ENCODE measurements at places on chromosomes 5 and 9.

DNA sequence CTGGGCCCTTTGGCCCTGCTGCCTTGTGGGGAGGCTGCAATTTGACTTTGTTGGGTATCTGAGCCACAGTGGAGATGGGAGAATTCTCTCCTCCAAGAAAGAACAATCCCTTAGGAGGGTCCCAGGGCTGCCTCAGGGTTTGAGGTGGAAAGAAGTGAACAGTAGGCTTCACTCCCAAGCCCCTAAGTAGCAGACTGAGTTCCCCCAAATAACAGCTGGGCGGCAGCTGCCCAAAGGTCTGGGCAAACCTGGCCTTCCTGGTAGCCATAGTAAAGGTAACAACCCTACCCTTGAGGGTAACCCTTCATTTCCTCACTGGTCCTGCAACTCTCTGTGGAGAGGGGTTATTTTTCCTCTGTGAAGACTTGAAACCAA, 746 bp downstream of the RGS3 start:
- no peak for DNase-seq

DNA sequence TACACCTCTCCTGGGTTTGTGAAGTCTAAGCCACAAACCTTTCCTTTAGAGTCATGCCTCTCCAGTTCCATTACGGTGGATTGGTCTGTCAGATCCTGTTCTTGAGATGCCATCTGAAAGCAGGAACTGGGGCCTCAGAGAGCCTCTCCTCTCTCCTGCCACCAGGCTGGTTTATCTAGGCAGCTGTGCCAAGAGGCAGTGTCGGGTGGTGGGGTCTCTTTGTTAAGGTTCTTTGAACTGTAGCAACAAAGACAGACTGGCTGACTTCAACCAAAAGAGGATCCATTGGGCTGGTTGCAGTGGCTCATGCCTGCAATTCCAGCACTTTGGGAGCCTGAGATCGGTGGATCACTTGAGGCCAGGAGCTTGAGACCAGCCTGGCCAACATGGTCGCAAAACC, 66.0 kb upstream of the ANGPTL2 start:
- no peak for DNase-seq

DNA sequence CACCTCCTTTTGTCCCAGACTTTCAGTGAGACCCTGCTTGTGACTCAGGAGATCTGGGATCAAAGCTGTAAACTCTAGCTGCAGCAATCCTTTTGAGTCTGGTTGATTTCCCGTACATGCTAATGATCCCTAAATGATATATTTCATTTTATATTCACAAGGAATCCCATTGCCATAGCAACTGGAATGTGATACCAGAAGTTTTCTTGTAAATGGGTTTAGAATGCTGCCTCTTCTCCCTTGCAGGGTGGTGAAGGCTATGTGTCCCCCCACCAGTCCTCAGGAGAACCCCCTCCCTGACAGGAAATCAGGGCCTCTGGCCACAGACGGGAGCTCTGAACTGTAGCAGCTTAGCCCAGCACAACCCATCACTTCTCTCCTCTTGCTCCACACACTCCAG, 215.0 kb downstream of the FSTL4 start:
- no peak for DNase-seq

DNA sequence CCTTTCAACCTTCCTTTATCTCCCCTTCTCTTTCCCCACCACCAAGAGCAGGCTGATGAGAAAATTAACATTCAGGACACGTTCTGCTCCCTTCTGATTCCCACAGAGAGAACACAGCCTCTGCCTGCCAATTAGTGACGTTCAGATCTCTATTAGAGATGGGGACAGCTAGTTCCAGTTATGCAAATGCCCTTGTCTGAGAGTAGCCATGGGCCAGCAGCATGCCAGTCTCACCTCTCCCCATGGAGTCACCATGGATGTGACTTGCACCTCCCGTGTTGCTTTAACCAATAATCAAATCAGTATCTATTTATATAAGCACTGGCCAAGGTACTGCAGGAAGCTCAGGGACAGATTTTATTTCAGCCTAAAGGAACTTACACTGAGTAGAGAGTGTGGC, 61.3 kb downstream of the KCNIP1 start:
- no peak for DNase-seq

DNA sequence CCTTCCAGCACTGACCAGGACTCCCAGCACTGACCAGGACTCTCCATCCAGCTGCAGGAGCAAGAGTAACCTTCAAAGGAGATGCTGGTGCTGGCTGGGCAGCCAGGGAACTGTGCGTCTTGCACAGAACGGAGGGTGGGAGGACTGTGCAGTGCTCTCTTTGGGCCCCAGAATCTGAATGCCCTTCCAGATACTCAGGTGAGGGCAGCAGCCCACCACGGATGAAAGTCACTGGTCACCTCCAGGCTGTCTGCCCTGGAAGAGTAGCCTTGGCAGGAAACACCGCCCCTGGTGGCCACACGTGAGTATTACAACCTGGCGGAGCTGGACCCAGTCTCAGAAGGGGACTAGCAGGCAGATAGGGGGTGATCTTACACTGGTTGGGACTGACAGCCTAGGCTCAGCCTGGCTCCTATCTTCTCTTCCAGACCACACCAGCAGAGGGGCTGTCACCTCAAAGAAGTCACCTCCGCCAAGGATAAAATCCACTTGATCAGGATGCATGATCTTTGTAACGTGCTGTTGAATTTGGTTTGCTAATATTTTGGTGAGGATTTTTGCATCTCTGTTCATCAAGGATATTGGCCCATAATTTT, 4.8 kb upstream of the SARDH start:
- peak; percentile 84 for DNase-seq

GRCh38 chr5:113546703-113547183, 33.2 kb downstream of the YTHDC2 start:
- DNase-seq: no peak

GRCh38 chr9:77554586-77555105, 93.5 kb downstream of the GNA14 start:
- DNase-seq: no peak

DNA sequence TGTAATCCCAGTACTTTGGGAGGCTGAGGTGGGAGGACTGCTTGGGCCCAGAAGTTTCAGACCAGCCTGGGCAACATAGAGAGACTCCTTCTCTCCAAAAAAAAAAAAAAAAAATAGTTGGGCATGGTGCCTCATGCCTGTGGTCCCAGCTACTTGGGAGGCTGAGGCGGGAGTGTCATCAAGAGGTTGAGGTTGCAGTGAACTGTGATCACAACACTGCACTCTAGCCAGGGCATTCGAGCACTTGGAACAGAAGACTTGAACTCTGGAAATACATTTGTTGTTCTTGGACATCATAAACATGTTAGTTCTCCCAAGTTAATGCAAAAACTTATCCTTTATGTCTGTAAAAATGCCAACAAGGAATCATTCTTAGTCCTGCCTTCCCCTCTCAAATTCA, 29.6 kb downstream of the EHMT1 start:
- DNase-seq: no peak

DNA sequence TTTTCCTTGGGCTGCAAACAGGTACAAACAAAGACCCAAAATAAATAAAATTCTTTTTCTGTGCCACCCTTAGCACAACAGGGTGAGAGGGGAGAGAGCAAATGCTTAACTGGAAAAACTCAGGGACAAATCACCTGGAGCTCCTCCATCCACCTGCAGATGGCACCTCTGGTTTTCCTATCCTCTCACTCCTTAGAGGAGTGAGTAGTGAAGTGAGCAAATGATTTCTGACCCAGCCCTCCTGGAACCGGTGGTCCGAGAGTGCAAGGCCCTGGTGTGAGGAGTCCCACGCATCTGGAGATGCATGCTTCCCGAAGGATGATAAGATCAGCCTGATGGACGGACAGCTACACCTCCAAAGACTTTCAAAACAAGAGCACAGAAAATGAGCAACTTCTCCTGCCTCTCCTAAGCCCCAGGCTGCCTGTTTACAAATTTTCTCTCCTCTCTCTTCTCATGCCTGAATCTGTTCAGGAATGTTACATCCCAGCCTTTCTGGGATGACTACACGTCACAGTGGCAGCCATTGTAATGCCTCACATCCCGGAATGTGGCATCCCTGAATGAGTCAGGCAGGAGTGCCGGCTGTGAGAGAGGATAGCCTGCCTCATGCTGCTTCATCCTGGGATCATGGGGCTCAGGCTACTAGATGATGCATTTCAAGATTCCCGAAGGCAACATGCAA, 86.4 kb downstream of the ADRB2 start:
- no peak for DNase-seq

GRCh38 chr9:137095664-137096517, 9.1 kb downstream of the MAN1B1 start:
- DNase-seq: peak; percentile 53

GRCh38 chr5:149957855-149958254, 2.7 kb upstream of the SLC26A2 start:
- DNase-seq: no peak

- DNase-seq: no peak
These were observed 55.0 kb downstream of the FNBP1 start for GRCh38 chr9:129987941-129988340.

GRCh38 chr5:150999704-151000442, 20.5 kb upstream of the GPX3 start:
- no peak for DNase-seq

DNA sequence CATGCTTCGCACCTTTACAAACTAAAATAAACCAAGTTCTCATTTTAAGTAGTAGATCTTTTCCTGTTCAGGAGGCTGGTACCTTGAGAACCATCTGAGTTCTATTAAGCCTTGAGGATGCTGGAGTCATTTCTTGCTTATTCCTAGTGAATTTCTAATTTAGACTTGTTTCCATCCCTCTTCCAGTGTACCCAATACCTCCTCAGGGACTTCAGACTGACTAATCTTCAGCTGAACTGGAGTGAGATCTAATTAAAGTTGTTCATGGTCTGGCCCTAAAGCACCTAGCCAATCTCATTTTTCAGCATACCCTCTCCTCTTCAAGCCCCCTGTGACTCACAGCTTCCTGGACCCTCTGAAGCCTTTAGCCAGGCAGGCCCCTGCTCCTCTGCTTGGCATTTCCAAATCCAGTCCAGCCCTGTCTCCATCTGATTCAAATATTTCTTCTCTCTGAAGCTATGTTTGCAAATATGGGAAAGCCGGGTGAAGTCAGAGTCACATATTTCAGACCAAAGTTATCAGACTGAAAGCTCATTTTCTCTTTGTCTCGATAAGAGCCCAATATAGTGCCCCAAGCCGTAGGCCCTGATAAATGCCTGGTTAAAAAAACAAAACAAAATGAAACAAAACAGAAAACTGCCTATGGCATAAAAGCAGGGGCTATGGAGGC, 19.4 kb upstream of the TNFSF15 start:
- DNase-seq: no peak

- DNase-seq: no peak
These were observed 529 bp upstream of the TPM2 start for GRCh38 chr9:35690294-35690613.

DNA sequence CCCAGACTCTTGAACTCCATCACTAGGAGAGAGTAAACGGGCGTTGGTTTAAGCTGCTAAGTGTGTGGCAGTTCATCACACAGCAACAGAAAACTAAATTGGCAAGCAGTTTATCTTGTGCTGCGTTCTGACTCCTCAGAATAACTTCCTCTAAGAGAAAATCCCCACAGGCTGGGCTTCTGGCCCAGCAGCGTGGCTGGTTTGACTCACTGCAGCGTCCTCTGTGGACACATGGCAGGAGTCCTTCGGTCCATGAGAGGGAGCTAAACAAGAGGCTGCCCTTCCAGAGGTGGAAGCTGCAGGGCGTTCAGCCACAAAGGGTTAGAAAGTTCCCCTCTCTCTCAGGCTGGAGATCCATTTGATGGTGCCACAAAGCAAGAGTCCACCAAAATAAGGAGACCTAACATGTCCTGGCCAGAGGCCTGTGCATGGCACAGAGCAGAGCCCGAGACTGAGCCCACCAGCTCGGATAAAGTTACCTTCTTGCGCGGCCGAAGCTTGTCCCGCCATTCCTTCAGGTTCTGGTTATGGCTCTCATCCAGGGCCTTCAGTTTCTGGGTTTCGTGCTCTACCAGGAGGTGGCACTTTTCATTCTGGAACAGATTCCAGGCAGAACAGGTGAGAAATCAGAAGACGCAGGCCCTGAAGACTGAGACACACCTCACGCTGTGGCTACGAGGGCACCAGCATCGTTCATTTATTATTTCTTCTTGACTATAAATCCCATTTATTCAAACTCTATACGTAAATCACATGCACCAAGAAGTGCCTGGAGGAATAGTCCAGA, 46.2 kb upstream of the FBXW11 start:
- DNase-seq: no peak

GRCh38 chr5:160923936-160924710, 72.1 kb upstream of the ATP10B start:
- no peak for DNase-seq

GRCh38 chr9:81885602-81886001, 42.6 kb upstream of the SPATA31D4 start:
- DNase-seq: no peak

DNA sequence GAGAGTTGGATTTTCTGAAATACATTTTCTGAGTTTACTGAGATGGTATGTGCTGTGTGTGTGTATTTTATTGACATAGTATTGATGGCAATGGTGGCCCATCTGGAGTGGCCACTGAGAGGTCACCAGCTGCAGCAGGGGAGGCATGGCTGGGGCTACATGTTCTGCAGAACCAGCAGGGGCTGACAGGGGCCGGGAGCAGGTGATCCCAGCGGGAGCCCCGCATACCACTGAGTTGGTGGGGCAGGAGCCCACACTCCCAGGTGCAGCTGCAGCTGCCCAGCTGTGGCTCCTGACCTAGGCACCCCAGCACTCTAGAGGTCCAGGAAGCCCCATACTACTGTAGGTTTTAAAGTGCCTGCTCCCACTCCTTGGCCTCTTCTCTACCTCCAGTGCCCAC, 1044.2 kb upstream of the CDH9 start:
- DNase-seq: no peak

GRCh38 chr5:34895641-34896419, 19.5 kb downstream of the RAD1 start:
- DNase-seq: no peak

GRCh38 chr5:135456238-135457099, 4.3 kb upstream of the TIFAB start:
- DNase-seq: no peak

DNA sequence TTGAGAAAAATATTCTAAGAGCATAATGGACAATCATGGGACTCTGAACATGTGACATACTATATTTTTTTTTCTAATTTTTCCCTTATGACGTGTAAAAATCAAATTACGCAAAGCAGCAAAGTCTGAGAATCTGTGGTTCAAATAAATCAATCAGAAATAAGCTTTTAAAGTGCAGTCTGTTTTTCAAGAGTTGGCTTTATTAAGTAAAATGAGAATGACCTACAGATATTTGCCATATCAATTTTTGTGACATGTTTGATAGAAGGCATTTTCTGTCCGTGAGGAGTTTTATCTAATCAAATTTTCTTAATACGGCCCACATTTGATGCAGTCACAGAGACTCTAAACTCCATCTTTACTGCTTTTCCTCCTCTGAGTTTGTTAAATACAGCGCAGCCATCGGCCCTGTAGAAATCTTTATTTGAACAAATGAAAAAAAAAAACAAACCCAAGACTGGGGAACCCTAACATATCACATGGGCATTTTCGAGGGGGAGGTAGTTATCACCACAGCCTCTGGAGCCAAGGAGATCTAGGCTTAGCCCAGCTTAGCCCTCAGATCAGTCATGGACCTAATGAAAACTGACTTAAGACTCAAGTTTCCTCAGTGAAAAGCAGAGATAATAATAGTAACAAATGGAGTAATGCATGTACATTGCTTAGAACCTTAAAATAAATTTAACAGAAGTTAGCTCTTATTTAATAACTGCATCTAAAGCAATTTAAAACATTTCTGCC, 263.6 kb upstream of the C9orf72 start:
- DNase-seq: no peak

- DNase-seq: no peak
These were observed 30.9 kb downstream of the EPB41L4B start for GRCh38 chr9:109289931-109290330.

Measured in OCI-LY7 (cell line).